Tibial artery (tissue), 4 donors: ENCODE measurements at places on chromosomes 6 and 20.

DNA sequence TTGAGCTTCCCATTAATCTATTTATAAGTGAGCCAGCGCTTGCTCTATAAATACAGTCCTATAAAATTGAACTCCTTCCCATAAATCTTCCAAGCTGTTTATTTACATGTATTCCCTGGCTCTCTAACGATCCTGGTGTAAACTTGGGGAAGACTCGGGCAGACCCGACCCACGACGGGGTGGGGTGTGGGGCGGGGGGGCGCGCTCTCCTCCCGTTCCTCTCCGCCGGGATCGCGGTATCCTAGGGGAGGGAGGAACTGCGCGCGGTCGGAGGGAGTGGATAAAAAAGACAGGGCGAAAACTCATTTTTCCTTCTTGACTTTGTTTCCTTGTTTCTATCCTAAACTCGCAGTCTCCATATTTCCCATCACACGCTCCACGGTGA is 31.1 kb downstream of the TFAP2B start:
- H3K4me1 ChIP-seq, result peaks cover 20% of the 10 kb centered on the region
- H3K36me3 ChIP-seq, result no peaks in the 10 kb centered on the region
- no peak overlapping the region for H3K4me3 ChIP-seq
- H3K27ac ChIP-seq, result no peak overlapping the region

DNA sequence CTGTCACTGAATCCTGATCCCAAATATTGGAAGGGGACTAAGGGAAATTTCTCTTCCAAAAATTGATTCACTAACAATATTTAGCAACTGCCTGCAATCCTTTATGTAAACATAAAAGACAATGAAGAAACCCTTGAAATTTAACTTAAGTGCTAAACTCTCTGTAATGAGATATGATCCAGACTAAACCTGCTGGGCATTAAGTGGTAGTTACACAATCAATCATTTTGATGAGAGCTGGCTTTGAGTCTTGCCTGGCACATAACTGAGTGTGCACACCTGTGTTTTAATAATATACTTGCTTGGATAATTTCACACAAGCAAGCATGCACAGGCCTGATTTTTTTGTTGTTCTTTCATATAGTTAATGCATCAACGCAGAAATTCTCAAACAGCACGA is 9.8 kb upstream of the ZFP64 start:
- no peaks in the 10 kb centered on the region for H3K4me1 ChIP-seq
- no peak overlapping the region for H3K27ac ChIP-seq
- no peak for DNase-seq
- H3K4me3 ChIP-seq, result no peak overlapping the region
- no peaks in the 10 kb centered on the region for H3K36me3 ChIP-seq

DNA sequence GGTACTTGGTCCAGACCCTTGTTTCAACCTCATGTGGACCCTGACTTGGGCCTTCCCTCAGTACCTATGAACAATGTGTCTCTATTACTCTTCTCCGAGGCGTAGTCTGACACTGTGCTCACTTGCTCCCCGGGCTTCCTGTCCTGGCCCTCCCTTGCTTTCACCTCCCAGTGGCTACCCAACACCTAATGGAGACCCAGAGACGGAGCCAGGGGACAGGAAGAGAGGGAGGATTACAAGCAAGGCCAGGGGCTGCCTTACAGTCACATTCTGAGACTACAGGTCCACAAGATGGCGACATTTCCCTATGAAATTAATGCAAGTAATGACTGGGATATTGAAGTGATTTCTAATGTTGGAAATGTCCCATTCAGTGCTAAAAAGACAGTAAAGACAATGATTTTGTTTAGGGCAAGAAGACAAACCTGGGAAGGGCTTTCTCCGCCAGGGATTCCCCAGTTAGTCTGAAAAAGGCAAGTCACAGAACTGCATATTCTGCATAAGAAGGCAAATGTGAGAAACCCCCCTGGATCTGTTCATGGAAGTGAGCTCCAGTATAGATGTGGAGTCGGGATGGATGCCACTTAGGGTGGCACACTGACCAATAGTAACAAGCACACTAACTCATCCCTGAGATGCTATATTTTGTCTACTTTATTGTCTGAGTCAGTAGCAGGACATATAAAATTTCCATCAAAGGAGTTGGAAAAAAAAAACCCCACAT is 44.0 kb upstream of the ZBTB24 start:
- no peaks in the 10 kb centered on the region for H3K4me1 ChIP-seq
- H3K36me3 ChIP-seq, result no peaks in the 10 kb centered on the region
- no peaks in the 10 kb centered on the region for H3K27me3 ChIP-seq
- no peak for DNase-seq
- no peak overlapping the region for H3K4me3 ChIP-seq

GRCh38 chr6:155315516-155315871 is 1.2 kb upstream of the TFB1M start:
- no peaks in the 10 kb centered on the region for H3K27me3 ChIP-seq
- peak overlapping the region; percentile 86 for H3K4me3 ChIP-seq
- H3K4me1 ChIP-seq, result peaks cover 12% of the 10 kb centered on the region
- no peaks in the 10 kb centered on the region for H3K36me3 ChIP-seq
- no peak for DNase-seq

- no peaks in the 10 kb centered on the region for H3K36me3 ChIP-seq
- H3K4me3 ChIP-seq, result no peak overlapping the region
- no peak overlapping the region for H3K27ac ChIP-seq
- no peaks in the 10 kb centered on the region for H3K4me1 ChIP-seq
- no peaks in the 10 kb centered on the region for H3K27me3 ChIP-seq
Measured at GRCh38 chr6:163180874-163181541, 233.5 kb upstream of the QKI start.

- DNase-seq, result no peak
- H3K36me3 ChIP-seq, result no peaks in the 10 kb centered on the region
- H3K4me1 ChIP-seq, result peaks cover 18% of the 10 kb centered on the region
- H3K4me3 ChIP-seq, result no peak overlapping the region
- H3K27ac ChIP-seq, result no peak overlapping the region
Measured at GRCh38 chr6:38354037-38354381, 285.7 kb downstream of the BTBD9 start.

DNA sequence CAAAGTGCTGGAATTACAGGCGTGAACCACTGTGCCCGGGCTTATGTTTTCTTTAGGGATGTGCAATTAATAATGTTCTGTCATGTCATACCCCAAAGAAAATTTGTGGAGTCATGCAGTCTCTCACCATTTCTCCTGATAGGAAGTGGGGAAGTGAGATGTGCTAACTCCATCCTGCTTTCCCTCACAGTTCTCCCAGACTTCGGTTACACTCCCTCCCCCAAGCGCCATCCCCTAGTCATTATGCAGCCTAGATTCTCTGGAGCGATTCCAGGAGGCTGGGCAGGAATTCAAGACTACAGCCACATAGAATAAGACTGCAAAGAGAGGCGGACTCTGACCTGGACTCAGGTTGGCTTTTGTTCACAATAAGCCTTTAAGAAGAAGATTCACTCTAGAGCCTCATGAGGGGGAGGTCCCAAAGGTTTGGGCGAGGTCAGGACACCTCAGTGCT is 271.4 kb downstream of the ALDH8A1 start:
- no peak overlapping the region for H3K4me3 ChIP-seq
- H3K27ac ChIP-seq, result no peak overlapping the region

DNA sequence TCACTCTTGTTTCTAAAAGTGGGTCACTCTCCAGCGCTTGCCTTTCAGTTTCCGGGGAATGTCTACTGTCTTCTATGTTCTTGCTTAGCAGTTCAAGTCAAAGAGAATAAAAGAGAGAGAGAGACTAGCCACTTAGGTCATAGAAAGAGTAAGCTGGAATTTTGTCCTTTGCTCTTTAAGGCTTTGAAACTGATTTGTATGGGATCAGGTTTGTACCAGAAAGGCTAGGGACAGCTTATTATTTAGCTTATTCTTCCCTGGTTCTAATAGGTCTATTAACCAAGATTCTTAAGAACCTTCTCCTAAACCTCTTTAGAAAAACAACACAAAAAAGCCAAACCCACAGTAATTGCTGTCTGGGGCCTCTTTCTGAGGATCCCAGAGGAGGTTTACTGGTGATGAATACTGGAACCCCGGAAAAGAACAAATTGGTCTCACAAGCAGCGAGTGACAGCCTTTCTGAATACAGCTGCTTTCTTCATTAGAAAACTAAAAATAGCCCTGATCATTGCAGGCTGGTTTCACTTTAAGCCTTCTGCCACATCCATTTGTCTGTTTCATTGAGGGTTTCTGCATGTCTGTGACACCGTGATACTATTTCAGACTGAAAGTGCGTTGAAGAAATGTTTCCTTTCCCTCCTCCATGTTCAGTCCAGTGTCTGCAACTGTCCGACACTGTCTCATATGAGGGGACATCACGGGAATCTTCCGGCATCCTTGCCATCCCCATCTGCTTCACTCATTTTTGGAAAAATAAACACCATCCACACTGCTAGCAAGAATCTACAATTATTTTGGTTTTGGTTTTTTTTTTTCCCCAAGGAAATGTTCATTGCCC is 75.1 kb upstream of the ATXN1 start:
- H3K27me3 ChIP-seq, result no peaks in the 10 kb centered on the region
- DNase-seq, result no peak
- H3K27ac ChIP-seq, result peak overlapping the region; percentile 46
- no peaks in the 10 kb centered on the region for H3K36me3 ChIP-seq
- H3K4me1 ChIP-seq, result no peaks in the 10 kb centered on the region

- peaks cover 78% of the 10 kb centered on the region for H3K27me3 ChIP-seq
- no peak for DNase-seq
- no peak overlapping the region for H3K27ac ChIP-seq
Measured at GRCh38 chr20:62735331-62735821, 26.7 kb downstream of the NTSR1 start.

GRCh38 chr6:10271982-10272381 is 142.9 kb downstream of the TFAP2A start:
- H3K27me3 ChIP-seq, result peaks cover 11% of the 10 kb centered on the region
- H3K4me1 ChIP-seq, result no peaks in the 10 kb centered on the region

- no peaks in the 10 kb centered on the region for H3K4me1 ChIP-seq
- H3K4me3 ChIP-seq, result no peak overlapping the region
- H3K36me3 ChIP-seq, result no peaks in the 10 kb centered on the region
- no peak overlapping the region for H3K27ac ChIP-seq
- no peaks in the 10 kb centered on the region for H3K27me3 ChIP-seq
Measured at GRCh38 chr6:88725111-88725975, 238.1 kb downstream of the RNGTT start.

DNA sequence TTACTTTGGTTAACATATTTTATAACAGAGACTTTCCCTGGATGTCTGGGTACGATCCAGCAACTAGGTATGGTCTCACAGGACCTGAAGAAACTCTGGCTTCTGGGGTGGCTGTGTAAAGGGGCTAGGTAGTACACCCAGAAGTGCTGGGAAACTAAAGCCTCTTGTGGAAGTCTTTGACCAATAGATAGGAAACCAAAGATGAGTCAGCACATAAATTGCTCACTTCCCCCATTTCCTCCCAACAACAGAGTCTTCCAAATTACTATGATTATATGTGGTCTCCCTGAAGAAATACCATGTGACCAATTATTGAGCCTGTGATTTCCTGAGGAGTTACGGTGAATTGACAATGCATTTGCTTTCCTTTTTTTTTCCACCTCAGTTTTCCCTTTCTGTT is 26.8 kb upstream of the TBX18 start:
- no peaks in the 10 kb centered on the region for H3K36me3 ChIP-seq
- DNase-seq, result no peak
- no peak overlapping the region for H3K27ac ChIP-seq
- no peaks in the 10 kb centered on the region for H3K27me3 ChIP-seq
- H3K4me1 ChIP-seq, result no peaks in the 10 kb centered on the region

- H3K4me1 ChIP-seq, result no peaks in the 10 kb centered on the region
- peak; percentile 80 for DNase-seq
- H3K27me3 ChIP-seq, result no peaks in the 10 kb centered on the region
- peak overlapping the region; percentile 33 for H3K27ac ChIP-seq
Measured at GRCh38 chr6:148565930-148566663, 180.7 kb upstream of the UST start.

- no peaks in the 10 kb centered on the region for H3K4me1 ChIP-seq
- no peak for DNase-seq
Measured at GRCh38 chr6:106804346-106805335, 169.9 kb downstream of the CD24 start.

DNA sequence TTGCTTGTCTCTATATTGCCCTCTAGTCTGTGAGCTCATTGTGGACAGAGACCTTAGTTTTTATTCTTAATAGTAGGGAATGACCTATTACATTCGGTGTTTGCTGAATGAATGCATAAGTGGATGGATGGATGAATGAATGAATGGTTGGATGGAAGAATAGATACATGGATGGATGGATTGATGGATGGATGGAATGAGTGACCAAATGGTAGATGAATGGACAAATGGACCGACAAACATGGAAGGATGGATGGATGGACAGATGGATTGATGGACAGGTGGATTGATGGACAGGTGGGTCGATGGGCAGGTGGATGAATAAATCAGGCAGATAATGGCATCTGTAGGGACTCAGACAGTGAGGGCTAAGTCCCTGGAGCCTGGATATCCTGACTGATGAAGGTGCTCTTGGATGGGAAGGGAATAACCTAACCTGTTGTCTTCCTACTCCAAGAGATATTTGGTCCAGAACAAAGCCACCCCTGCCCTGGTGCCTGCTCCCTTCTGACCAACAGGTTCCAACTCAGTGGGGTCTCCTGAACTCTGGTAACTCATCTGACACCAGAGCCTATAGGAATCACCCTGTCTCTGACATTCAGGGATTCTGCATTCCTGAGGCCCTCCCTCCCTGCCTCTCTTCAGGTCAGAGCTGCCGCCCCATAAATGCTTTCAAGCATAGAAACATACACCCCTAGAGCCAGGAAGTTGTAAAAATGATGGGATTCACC is 9.6 kb upstream of the CCN5 start:
- H3K27ac ChIP-seq, result peak overlapping the region; percentile 94
- no peaks in the 10 kb centered on the region for H3K27me3 ChIP-seq
- H3K4me1 ChIP-seq, result peaks cover 43% of the 10 kb centered on the region
- DNase-seq, result peak; percentile 51
- no peak overlapping the region for H3K4me3 ChIP-seq

DNA sequence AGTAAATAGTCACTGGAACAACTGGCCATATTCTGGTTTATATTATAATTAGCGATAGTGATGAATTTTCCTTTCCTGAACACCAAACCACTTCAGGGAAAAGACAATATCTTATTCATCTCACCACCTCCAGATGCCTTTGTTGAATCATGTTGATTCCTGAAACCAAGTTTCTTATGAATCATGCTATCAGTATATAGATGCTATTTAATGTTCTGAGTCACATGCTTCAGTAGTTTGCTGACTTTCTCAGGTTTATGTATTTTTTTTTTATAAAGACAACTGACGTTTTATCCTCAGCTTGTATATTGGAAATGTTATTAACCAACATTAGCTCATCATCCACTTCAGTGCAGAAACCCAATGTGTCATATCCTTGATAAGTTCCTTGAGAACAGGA is 710.2 kb upstream of the POU3F2 start:
- no peak overlapping the region for H3K27ac ChIP-seq
- no peaks in the 10 kb centered on the region for H3K27me3 ChIP-seq
- no peak overlapping the region for H3K4me3 ChIP-seq
